ENCODE measurements at places on chromosomes 6 and 20.

DNA sequence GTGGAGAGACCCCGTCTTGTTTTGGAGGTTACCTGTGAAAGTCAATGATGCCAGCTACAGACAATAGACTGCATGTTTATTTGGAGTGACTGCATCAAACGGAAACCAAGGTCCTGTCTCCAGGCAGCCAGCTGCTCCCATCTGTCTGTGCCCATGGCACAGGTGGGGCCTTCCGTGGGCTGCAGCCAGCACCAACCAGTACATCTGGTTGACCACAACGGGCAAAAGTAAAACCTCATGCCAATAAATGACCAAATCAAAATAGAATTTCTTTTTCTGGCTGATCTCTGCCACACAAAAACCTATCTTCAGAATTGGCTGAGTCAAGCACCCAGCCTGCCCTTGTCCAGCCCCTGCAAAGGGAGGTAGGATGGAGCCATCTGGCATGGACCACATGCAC lies 33.5 kb downstream of the DLL1 start:
- no peak for DNase-seq

DNA sequence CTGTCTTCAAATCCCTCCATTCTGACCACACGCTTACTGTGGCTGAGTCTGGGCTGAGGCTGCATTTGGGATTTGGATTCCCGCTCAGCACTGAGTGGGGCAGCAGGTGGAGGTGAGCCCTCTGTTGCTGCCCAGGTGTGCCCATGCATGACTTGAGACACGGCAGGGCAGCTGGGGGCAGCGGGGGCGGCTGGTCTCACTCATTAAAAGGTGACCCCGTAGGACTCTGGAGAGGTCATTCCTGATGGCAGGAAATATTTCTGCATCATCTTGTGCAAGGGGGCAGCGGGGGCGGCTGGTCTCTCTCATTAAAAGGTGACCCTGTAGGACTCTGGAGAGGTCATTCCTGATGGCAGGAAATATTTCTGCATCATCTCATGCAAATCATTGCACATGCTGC lies 49.8 kb downstream of the SMOC2 start:
- DNase-seq, result no peak

DNA sequence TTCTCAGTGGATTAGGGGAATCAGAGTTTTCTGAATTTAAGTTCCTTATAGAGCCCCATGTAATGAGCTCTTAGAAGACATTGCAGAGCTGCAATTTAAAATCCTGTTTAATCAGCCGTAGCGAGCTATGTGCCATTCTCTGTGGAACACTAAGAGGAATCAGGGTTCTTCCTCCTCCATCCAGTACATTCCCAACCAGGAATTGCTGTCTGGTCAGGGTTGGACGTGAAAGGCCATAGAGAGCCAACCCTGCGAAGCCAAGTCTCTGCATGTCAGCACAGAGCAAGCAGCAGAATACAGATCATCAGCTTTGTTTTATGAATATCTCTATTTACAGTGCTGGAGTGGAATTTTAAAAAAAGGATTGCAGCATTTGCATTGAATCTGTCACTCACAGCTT lies 366.0 kb downstream of the LAMA2 start:
- DNase-seq, result no peak

GRCh38 chr20:1430004-1430451 lies 36.6 kb downstream of the NSFL1C start:
- no peak for DNase-seq

DNA sequence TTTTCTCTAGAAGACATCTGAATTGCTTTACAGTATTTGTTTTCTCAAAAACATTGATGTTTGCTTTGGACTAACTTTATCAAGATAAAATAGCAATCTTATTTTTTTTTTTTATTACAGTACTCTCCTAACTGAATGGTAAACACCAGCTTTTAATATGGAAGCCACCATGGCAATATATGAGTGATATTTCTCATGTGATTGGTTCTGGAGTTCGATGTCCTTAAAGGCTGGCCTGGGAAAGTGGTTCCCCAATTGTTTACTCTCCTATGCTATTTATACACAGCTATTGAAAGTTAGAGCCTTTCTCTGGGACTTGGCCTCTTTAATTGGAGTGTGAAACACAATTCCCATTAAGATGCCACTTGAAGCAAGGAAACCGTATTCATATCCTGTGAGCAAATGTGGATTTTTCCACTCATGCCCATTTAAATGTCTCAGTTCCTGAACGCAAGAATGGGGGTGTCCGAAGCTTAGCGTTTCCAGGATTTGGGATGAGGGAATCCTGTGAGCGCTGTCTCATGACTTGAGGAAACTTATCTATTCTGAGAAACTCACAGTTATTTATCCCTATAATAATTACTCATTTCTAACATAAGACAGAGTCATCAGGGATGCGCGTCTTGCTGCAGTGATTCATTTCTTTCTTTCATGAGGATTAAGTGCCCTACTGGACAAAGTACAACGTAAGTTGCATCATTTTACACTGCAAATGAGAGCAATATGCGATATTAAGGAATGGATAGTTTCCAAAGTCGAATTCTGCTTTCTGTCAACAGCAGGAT lies 143.3 kb upstream of the PREP start:
- DNase-seq, result no peak

DNA sequence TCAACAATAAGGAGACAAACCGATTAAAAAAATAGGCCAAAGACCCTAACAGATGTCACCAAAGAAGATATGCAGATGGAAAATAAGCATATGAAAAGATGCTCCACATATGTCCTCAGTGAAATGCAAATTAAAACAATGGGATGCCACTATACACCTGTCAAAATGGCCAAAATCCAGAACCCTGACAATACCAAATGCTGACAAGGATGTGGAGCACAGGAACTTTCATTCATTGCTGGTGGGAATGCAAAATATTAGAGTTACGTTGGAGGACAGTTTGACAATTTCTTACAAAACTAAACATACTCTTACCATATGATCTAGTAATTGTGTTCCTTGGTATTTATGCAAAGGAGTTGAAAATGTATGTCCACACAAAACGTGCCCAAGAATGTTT lies 1.8 kb upstream of the ZNF184 start:
- no peak for DNase-seq

DNA sequence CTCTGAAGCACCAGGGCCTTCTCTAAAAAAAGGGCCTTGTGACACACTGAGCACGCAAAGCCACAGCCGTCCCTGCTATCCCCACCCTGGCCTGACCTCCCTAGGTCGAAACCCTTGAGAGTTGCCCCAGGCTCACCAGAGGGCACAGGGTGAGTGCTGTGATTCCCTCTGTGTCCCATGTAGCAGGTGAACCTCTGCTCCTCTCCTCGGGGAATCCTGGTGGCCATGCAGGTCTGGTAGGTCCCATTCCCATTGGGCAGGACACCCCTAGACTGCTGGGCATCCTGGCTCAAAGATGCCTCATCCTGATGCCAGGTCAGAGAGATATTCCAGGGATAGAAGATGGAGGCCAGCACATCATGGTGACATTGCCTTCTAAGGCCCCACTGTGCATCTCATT lies 20.9 kb downstream of the HLA-F start:
- DNase-seq, result no peak

- DNase-seq, result no peak
These were observed 2.2 kb upstream of the TFAP2A start for GRCh38 chr6:10416863-10417641.

GRCh38 chr6:41063884-41064285 lies 8.3 kb downstream of the OARD1 start:
- DNase-seq, result no peak

Measured in NCI-H510A (cell line).